A549 treated with RU486 at 1 μM for 4 hours (cell line): ENCODE measurements at places on chromosomes 12 and 14. TPM values are rescaled to one million over a fixed set of nuclear protein-coding genes. Genes with fewer than 3 reads are reported as not detected.

Gene TAS2R10
- total RNA-seq = 0.19 TPM in 1 of 5 replicates, not detected in the others

Gene COX8C
- not detected in 5 replicates for total RNA-seq

Gene POLE2
- 8.3 to 15.6 TPM (median 13.8 TPM) in 5 replicates for total RNA-seq

Gene DGKA
- total RNA-seq = 16.5 to 20.0 TPM (median 19.3 TPM) in 5 replicates

Gene GLI1
- 7.7 to 10.7 TPM (median 8.5 TPM) in 5 replicates for total RNA-seq

Gene HELB
- 0.90 to 1.7 TPM (median 1.6 TPM) in 5 replicates for total RNA-seq

Gene KRT83
- 2.5 to 6.9 TPM (median 5.9 TPM) in 5 replicates for total RNA-seq

Gene OVCH1
- not detected in 5 replicates for total RNA-seq

Gene KRT73
- total RNA-seq = not detected in 5 replicates

Gene TGFB3
- 0.80 to 1.3 TPM (median 1.2 TPM) in 5 replicates for total RNA-seq

Gene SYT1
- total RNA-seq = 3.3 to 7.2 TPM (median 7.0 TPM) in 5 replicates

Gene BEGAIN
- total RNA-seq = 6.6 to 13.7 TPM (median 9.0 TPM) in 5 replicates

Gene SLC35F4
- total RNA-seq = not detected in 5 replicates

Gene EID3
- total RNA-seq = 7.2 to 8.7 TPM (median 8.2 TPM) in 5 replicates

Gene MYO1H
- not detected in 5 replicates for total RNA-seq

Gene COL2A1
- 0.06 to 0.40 TPM (median 0.17 TPM) in 4 of 5 replicates, not detected in the other for total RNA-seq

Gene MGP
- not detected in 5 replicates for total RNA-seq

Gene BIN2
- total RNA-seq = 0.12 to 0.21 TPM (median 0.15 TPM) in 4 of 5 replicates, not detected in the other

Gene MMP17
- total RNA-seq = 5.9 to 12.4 TPM (median 12.2 TPM) in 5 replicates

Gene MYF6
- total RNA-seq = not detected in 5 replicates

Gene SLC7A8
- 0.27 to 0.80 TPM (median 0.55 TPM) in 5 replicates for total RNA-seq

Gene CLEC12A
- total RNA-seq = not detected in 5 replicates

Gene RD3L
- total RNA-seq = not detected in 5 replicates
